HS-27A (cell line): ENCODE measurements at places on chromosomes 7 and 10.

GRCh38 chr10:130636313-130636930, 500.2 kb downstream of the GLRX3 start:
- no peak for DNase-seq

DNA sequence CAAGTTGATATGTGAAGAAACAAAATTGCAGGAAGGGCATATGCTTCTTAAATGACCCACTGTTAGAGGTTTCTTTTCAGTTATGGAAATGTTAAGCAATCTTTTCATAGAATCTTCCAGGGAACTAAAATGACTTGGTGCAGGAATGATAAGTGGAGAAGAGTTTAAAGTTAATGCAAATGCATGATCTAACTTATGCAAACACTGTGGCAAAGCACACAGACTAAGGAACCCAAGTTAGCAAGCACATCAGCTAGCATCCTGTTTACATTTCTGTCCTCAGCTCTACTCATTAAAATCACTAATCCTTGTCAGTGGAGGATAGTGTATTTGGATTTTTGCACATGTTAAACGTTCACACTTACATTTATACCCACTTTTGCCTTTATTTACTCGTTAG, 9.3 kb downstream of the CLCN1 start:
- DNase-seq: no peak

GRCh38 chr7:126993626-126994213, 259.0 kb downstream of the GRM8 start:
- DNase-seq: no peak

DNA sequence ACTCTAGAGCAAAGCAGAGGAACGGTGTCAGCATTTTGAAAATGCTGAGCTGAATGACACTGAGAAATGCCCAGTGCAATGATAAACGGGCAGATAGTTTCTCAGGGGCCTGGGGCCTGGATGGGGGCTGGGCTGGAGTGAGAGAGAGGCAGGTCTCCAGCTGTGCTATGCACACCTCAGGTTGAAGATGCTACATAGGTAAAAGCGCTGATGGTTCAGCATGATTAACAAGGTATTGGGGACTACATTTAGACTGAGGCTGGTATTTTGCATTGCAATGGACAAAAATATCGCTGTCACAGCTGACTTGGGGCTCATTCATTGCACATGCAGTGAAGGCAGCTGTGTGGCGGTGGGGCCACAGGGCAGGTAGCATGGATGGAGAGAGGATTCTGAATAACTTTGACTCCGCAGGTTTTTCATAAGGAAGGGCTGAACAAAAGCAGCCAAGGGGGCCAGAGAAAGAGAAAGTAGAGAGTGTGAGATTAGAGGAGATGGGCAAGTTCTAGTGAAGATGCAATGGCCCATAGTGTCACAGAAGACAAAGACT, 290.8 kb upstream of the ZNF32 start:
- DNase-seq: no peak

- DNase-seq: no peak
These were observed 207.3 kb upstream of the SORCS1 start for GRCh38 chr10:107371801-107372200.
